ENCODE measurements at places on chromosomes 13 and 19.
A peak's percentile ranks its signal among the peaks of the same experiment; 100 is the strongest.

DNA sequence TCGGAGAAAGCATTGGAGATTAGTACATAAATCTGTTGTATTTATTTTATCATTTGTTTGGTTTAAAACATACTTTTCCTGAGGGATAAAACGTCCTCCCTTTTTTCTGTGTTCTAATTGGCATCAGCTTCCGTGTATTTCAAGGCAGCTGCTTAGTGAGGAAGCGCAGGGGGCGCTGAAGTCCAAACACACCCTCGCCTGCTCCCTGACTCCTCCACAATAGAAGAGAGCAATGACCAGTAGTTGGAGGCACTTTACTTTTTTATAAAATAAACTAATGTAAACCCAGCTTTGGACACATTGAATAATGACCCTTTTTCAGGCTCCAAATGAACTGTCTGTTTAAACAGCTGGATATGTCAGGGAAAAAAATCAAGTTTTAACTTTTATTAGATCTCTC, 79.9 kb downstream of the RNASEH2B start:
- no peak for DNase-seq

DNA sequence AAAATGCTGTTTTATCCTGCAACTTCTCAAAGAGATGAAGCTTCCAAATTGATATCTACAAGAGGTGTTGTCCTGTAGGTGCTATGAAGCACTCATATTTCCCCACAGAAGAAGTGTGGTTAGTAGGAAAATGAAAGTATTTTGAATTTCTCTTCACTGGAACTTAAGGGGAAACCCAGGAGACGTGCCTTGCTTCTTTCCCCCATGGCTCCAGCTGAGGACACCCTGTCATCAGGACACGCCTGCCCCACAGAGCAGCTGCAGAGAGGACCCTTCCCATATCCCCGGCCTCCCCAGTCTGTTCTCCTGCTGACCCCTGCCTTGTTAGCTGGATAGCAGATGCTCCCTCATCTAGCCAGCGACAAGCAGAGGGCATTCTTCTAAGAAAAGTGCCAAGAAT, 371.3 kb downstream of the COG6 start:
- peak; percentile 28 for DNase-seq

DNA sequence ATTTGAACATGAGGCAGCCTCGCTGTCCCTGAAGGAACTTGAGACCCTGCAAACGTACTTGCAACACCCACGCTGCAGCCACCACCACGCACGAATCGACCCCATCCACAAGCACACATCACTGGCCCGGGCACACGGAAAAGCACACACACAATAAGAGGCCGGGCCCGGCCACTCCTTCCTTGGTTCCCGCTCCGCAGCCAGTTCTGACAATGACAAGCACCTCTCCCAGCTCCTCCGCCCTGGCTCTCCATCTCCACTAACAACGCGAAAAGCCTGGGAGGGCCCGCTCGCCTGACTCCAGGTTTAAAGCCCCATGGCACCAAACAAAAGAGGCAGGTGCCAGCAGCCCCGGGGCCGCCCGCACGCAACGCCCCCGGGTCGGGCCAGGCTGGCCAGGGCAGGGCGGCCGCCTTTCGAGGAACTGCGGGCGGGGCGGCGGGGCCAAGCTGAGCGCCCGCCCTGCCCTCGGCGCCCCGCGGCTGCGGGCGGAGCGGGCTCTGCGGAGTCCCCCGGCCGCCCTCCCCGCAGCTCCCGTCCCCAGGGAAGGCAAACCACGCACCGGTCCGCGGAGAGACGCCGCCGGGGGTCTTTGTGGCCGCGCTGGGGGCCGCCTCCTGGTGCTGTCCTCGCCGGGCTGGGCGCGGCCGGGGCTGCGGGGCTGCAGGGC, 495 bp downstream of the DCLK1 start:
- DNase-seq: no peak

GRCh38 chr19:33771384-33772101, 25.1 kb upstream of the KCTD15 start:
- peak; percentile 86 for DNase-seq

- no peak for DNase-seq
Observed at GRCh38 chr19:19657397-19657783, 6.1 kb downstream of the ATP13A1 start.

DNA sequence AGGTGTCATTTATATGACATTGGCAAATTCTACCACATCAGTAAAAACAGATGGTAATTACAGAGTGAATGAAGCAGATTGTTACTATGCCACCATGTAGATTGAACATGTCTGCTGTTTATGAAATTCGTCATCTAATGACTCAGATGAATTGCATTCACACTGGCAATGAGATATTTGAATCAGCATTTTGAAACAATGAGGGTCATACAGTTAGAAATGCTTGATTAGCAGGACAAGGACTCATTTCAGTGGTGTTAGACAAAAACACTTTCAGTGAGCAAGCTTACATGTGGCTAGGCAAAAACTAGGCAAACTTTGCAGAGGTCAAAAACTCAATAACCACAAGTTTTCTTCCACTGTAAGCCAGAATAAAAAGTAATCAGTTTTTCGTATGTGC, 1165.0 kb downstream of the SLITRK1 start:
- no peak for DNase-seq

- no peak for DNase-seq
Observed at GRCh38 chr13:112137144-112137543, 70.2 kb downstream of the SOX1 start.

DNA sequence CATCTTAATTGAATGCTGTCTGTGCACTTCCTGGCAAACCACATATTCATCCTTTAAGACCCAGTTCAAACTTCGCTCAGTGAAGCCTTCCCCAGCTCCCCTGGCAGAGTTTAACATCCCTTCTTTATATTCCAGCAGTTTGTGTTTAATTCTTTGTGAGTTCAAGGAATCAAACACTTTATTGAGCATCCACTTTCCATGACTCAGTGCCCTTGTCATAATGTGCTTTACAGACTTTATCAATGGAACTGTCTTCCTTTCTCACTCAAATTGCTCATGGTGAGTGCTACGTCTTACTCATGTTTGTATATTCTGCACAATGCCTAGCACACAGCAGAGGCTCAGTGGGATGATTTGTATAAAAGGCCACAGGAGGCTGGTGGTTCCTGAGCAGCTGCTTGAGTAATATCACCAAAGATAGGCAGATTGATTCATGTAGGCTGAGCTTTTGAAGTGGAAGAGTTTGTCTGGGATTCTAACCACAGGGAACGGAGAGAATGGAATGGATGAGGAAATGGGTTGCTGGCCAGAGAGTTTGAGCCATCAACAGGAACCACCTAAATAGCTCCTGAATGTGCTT, 44.2 kb downstream of the SERTM1 start:
- DNase-seq: no peak

GRCh38 chr19:36246006-36246481, 31.1 kb downstream of the ZNF146 start:
- DNase-seq: no peak

GRCh38 chr19:48638831-48639381, 1.7 kb upstream of the DBP start:
- no peak for DNase-seq
